NCI-H187 treated with DMSO at 0.1 percent for 48 hours (cell line): ENCODE measurements at places on chromosomes 1 and 21.

DNA sequence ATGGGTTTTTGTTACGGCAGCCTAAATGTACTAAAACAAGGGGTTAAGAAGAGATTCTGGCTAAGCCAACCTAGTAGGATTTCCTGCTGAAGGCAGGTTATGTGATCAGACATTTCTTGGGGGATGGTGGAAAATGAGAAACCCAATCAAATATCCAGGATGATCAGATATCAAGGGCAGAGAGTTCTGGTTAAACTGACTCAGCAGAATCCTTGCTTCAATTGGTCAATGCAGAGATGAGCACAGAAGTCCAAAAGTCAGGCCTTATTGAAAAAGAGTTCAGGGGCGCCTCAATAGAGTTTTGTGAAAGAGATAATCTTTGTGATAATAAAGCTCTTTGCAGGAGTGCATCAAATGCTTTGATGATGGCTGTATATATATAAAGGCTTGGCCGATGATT, 237.1 kb downstream of the AMY1C start:
- DNase-seq = no peak

- no peak for DNase-seq
Measured at GRCh38 chr1:31699341-31699891, 4.4 kb downstream of the COL16A1 start.

- no peak for DNase-seq
Measured at GRCh38 chr1:116411784-116412479, 38.9 kb downstream of the ATP1A1 start.

GRCh38 chr1:1605034-1605591, 5.2 kb upstream of the FNDC10 start:
- DNase-seq = no peak

GRCh38 chr1:46478721-46479485, 10.7 kb upstream of the DMBX1 start:
- DNase-seq = no peak

GRCh38 chr1:174322202-174322862, 125.4 kb upstream of the GPR52 start:
- DNase-seq = no peak

DNA sequence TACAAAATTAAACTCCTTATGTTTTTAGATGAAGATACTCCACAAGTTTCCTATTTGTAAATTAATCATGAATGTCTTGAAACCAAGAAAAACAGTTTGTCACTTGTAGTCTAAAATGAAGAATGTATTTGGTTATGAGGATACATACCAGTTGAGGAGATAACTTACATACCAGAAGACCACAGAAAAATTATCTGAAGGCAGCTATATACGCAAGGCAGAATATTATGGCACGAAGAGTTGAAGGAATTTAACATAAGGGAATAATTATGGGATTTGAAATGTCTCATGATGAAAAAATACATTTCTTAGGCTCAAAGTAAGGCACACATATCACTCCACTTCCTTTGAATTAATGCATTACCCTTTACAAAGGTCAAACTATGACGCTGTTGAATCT, 73.3 kb downstream of the IFI44 start:
- no peak for DNase-seq

DNA sequence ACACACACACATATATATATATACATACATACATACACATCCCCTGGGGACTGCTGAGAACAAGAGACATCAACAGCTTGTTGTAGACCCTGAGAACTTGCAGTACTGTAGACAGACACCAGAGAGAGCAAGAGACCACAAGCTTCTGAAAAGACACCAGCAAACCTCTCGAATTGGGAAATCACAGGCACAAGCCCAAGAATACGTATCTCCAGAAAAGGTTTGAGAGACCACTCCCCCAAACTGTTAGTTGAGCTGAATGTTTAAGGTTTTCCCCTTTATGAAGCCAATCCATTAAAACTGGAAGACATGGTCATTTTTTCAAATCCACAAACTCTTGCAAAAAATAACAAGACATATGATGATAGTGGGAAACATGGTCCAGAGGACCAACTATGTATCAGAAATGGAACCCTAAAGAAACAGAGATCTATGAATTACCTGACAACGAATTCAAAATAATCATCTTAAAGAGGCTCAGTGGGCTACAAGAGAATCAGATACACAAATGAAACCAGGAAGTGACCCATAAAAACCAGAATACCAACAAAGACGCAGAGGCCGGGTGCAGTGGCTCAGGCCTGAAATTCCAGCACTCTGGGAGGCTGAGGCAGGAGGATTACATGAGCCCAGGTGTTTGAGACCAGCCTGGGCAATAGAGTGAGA, 45.1 kb downstream of the SLC2A1 start:
- peak; percentile 16 for DNase-seq

DNA sequence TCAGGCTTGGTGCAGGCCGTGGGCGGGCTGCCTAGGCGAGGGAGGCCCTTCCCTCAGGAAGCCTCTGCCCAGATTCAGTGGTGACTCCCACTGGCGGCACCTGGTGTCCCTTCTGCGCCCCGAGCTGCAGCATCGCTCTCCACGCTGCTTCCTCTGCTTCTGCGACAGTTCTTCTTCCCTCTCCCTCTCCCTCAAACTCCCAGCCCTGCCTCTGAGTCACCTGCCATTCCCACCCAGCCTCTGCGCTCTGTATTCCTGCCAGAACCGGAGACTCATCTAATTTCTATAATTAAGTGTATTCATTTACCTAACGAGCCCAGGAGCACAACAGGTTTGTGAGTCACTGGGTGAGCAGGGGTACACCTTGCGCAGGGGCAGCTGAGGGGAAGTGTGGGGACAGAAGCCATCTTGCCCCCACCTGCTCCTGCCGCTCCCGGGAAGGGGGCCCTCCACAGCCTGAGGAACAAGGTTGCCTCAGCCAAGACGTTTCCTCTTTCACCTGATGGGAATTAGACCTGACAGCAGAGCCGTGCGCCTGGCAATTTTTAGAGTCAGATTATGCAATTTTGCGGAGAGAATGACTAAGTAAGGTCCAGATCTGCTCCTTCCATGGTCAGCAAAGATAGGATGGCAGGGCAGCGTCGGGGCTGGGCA, 19.4 kb downstream of the KCNC4 start:
- no peak for DNase-seq

GRCh38 chr1:205438213-205439158, 16.6 kb upstream of the LEMD1 start:
- DNase-seq = peak; percentile 59

GRCh38 chr1:43930949-43931275, 2.7 kb upstream of the ARTN start:
- no peak for DNase-seq

GRCh38 chr1:1565340-1565739, 9.3 kb downstream of the SSU72 start:
- no peak for DNase-seq

DNA sequence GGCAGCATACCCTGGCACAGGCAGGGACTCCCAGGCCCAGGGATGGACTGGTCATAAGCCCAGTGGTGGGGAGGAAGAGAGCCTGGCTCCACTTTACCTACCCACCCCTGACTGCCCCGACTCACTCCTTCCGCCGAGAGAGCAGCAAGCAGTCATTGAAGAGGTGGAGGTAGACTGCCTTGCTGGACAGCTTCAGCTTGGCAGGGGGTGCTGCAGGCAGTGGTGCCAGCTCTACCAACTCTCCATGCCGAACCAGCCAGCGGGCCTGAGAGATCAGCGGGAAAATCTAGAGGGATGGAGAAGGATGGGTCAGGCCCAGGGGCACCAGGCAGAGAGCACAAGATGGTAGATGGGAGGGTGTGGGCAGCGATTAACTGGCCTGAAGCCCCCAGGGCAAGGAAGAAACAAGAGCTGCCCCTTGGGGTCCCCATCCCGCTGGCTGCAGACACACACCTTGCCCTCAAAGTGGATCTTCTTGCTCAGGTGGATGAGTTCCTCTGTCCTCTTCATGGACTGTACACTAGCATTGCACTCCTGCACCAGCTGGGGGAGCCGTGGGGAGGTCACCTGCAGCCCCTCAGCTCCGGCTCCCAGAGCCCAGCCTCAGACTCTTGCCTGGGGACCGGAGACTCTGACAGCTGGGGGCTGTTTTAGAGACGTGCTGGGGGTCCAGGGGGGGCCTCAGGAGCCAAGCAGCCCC, 7.7 kb downstream of the ARHGEF19 start:
- no peak for DNase-seq

GRCh38 chr1:48677306-48678287, 99.1 kb downstream of the BEND5 start:
- DNase-seq = no peak

- DNase-seq = no peak
Measured at GRCh38 chr1:217089361-217090014, 366.3 kb upstream of the ESRRG start.

GRCh38 chr1:173101589-173101988, 50.8 kb upstream of the TNFSF18 start:
- no peak for DNase-seq

DNA sequence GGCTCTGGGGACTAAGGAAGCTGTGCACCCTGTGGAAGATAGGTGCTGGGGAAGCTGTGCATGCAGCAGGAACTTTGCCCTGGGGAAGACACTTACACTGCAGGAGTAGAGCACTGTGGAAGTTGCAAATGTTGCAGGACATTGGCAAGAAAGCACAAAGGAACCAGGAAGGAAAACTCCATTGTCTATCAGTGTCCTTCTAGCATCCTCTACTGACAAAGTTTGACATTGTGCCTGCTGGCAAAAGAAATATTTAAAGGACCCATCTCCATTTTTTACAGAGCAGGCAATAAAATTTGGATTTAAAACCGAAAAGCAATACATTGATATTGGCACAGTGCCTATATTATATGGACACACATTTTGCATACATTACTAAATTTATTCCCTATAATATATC, 394.1 kb downstream of the PBX1 start:
- DNase-seq = no peak

DNA sequence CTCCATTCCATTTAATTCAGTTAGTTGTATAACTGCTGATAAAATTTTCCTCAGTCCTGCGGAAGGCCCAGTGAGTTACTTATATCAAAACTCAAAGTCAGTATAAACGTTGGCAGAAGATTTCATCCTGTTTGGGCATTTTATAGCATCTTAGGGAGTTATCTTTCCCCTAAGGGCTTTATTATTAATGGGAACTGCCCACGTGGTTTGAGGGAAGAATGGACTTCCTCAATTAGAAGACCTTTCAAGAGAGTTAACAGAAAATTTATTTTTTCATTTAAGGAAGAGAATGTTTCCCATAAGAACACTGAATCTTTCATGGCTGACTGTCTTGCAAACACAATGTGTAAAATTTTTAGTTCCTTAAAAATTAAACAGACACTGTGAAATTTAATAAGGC, 400.1 kb downstream of the NEGR1 start:
- DNase-seq = no peak

DNA sequence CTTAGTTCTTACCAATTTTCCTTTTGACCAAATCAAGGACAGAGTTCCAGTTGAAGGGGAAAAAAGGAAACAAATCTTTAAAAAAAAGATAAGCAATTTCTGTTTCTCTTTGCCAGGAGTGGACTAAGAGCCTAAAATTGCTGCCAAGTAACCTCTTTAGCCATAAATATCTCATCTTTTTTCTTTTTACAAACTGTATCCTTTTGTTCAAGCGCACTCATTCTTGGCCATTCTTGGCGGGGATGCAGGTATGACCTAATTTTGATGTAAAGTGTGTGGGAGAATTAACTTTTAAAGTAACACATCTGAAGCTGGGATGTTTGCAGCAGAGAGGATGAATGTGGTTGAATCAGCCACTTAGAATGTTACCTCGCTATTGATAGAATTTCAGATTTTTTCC, 13.4 kb upstream of the KIF1B start:
- DNase-seq = no peak

GRCh38 chr21:34266351-34266750, 97.5 kb upstream of the KCNE2 start:
- DNase-seq = no peak

DNA sequence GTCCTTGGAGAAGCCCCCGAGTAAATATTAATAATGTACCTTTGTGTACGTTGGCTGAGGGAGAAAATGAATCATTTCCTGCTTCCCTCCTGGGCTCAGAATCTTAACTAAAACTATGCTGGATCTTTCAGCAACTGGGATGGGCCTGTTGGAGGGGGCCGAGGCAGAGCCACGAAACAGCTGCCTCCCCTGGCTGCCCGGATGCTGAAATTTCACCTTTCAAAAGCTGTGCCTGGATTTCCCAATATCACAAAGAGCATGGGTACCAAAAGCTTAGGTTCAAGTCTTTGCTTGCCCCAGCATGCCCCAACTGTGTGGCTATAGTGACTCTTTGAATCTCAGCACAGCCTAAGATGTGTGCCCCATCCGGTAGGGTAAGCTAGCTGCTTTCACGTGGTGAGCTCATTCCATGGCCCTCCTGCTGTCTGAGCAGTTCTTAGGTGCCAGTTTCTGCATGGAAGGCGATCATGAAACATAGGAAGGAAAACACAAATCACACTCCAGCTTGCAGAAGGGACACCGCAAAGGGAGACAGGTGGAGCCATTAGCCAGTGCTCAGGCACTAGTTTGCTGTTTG, 473.5 kb downstream of the PTPRU start:
- DNase-seq = no peak
